ENCODE measurements at places on chromosomes 11 and 22. TPM values are rescaled to one million over a fixed set of nuclear protein-coding genes. Genes with fewer than 3 reads are reported as not detected.
A peak's percentile ranks its signal among the peaks of the same experiment; 100 is the strongest.

Gene NAALAD2
- total RNA-seq: 1.9 TPM

DNA sequence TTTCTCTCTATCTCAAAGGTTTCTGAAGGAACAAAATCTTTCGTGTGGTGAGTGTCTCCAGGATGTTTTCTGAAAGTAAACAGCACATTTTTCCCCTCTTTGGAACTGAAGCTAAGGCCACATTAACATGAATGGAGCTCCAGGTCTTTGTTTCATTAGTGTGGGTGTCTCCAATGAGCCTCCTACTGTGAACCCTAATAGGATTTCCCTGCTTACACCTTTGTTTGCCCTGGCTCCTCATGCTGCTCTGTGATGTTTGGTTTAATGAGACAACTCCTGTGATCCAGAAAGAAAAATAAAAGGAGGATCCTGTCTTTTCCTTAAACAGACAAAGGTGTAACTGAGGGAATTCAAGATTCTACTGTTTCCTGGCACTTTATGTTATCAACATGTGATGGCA lies 76.9 kb upstream of the SLC6A5 start:
- no peak for DNase-seq

DNA sequence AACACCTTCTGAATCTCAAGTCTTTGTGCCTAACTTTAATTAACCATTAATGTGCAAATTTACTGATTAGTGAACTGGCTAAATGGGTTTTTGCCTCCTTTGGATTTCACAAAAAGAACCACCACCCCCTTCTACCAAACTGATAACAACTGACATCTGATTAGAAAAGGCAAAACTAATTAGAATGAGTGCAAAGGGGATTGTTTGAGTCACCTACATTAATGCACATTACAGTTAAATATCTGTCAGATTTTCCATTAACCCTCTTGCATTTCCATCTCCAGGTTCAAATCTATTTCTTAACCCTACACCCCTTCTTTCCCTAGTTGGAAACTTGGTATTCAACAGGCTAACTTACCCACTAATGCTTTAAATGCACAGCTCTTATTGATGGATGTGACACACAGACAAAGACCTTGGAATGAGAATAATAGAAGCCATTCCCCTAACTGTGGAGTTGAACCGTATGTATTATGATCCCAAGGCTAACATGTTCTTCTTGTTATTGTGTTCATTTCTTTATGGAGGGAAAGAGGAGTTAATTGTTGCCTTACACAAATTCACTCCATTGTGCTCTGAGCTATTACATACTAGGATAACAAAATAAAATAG lies 161.5 kb upstream of the MTMR2 start:
- no peak for DNase-seq

DNA sequence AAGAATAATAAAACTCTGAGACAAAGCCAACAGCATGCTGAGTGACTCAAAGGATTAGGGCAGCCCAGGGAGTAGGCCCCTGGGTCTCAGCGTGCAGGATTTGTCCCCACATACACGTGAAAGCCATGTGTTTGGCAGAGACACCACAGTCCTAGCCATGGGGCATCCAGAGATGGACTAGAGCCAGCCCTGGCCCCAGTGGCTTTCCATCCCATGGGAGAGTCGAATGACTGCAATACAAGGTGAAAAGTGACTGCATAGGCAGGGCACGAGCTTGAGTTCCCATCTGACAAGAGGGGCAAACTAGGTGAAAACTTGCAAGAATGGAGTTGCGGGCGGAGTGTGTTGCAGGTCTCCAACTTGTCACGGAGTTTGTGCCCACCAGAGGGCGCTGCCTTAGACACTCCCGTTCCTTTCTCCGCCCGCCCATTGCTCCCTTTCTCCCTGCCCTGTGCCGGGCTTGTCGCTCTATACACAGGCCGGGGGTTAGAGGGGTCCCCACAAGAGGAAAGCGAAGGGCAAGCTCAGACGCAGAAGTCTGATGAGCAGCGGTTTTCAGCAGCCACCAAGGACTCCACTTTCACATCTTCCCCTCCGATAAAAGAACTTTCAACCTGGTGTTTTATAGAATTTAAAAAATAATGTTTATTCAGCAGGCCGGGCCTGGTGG lies 24.2 kb downstream of the TSKU start:
- DNase-seq: peak; percentile 91

GRCh38 chr11:75582895-75583717 lies 21.1 kb downstream of the SERPINH1 start:
- DNase-seq: peak; percentile 80

DNA sequence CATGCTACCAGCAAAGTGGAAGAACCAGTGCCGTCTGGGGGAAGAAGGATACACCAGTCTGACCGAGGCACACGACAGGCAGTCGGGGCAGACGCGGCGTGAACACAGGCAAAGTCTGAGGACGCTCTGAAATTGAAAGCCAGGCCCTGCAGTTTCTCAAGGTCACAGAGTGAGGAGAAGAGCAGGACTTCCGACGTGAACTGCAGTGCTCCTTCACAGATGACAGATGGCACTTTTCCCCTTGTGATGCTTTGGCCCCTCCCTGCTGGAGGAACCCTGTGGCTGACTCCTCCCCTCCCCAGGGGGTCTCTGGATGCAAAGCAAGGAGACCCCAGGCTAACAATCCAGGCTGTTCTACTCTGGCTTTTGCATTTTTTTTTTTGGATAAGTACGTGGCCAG lies 19.6 kb upstream of the JAM3 start:
- DNase-seq: no peak

DNA sequence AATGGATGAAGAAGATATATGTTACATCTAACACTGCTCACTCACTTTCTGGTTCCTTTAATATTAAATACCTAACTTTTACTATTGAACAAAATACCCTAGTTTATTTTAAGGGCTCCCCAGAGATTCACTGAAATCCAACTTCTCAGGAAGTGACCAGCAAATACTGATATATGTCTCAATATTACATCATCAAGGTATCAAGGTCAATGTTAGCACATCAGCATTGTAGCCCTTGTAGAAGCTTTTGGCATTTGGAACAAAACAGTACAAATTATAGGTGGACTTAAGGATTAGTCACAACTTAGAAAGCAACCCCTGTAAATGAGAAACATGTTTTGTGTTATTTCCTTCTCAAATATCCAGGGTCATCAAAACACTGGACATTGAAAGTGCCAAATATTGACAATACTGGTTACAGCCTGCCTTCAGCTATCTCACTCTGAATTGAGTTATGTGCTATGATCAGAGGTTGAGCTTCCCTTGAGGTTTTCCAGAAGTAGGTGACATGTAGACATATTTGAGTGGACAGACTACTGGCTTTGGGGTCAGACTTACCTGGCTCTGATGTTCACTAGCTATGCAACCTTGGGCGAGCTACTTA lies 1.9 kb upstream of the ATL3 start:
- no peak for DNase-seq

GRCh38 chr11:3089236-3090061 lies 32.2 kb upstream of the CARS1 start:
- no peak for DNase-seq

GRCh38 chr11:115521825-115522224 lies 17.6 kb upstream of the CADM1 start:
- no peak for DNase-seq

Gene GTSE1
- total RNA-seq: 21.1 TPM

- no peak for DNase-seq
Measured at GRCh38 chr22:40341604-40342003, 4.7 kb upstream of the ADSL start.

GRCh38 chr11:122747351-122747781 lies 90.9 kb upstream of the CRTAM start:
- DNase-seq: no peak

Gene PKDREJ
- total RNA-seq: not detected

DNA sequence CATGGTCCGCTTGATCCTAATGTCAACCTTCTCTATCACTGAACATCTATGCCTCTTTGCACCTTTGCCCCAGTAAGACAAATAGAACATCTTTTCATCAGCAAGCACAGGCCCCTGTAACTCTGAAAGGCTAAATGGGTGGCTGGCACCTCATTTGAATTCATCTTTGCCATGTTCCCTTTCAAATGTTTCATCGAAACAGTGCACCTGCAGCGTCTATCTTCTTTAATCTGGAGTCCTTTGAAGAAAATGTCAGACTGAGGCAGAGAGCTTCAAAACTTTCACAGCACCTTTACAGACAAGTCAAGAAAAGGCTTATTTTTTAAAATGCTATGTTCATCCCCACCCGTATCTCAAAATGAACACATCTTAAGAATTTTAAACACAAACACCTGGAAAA lies 3.4 kb downstream of the MPPED2 start:
- no peak for DNase-seq

- DNase-seq: no peak
Measured at GRCh38 chr22:23827351-23827995, 11.3 kb downstream of the DERL3 start.

Gene CNTF
- total RNA-seq: 1.8 TPM

Gene ARHGAP8
- 4.6 TPM for total RNA-seq

- DNase-seq: no peak
Measured at GRCh38 chr11:31237819-31238760, 131.4 kb downstream of the DCDC1 start.

DNA sequence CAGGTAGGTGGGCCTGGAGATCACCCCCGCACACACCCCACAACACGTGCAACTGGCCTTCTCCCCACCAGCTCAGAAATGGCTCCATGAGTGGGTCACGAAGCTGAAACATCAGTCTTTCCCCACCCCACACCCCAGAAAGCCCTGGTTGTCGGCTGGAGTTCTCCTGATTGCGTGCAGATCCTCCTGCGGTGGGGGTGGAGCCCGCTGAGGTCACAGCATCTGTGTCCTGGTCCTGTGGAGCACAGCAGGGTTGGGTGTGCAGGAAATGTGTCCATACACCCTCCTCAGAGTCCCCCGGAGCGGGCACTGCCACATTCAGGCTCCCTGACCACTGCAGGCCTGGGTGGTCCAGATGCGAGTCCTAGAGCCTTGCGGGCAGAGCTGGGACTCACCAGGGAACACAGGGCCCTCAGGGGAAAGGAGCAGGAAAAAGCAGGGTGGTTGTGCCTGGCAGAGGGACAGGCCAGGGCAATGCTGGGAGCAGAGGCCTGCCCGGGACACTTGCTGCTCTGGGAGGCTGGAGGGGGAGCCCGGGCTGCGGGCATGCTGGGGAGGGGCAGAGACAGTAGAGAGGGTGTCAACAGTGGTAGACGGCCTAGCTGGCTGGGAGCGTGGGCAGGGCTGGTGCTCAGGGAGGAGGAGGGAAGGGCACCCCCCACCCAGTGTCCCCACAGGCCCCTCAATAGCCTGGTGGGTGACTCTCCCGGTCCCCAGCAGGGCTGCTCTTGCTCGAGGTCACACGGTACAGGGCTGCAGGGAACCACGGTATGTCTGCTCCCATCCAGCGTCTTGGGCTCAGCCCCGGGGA lies 42.4 kb upstream of the PPARA start:
- no peak for DNase-seq

Gene GAL
- 8.3 TPM for total RNA-seq

Gene MOGAT2
- not detected for total RNA-seq

Gene CCDC89
- 1.1 TPM for total RNA-seq

- no peak for DNase-seq
Measured at GRCh38 chr11:65102142-65103095, 6.4 kb downstream of the VPS51 start.

DNA sequence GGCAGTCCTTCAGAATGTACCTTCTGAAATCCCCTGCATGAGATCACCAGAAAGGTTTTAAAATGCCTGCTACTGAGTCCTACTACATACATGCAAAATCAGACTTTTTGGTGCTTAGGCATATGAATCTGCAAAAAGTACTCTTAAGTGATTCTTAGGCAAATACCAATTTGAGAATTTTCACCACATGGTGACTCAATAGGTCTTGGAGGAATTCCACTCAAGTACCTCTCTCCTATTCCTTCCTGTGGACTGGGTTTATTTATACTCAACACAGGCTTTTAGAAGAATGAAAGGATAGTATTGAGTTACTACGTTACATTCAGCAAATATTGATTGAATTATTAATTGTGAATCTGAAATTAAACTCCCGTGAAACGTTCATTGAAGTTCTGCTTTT lies 223.9 kb downstream of the CNTN5 start:
- no peak for DNase-seq

GRCh38 chr11:1300121-1300520 lies 9.3 kb downstream of the TOLLIP start:
- no peak for DNase-seq

Gene SYCE3
- not detected for total RNA-seq

DNA sequence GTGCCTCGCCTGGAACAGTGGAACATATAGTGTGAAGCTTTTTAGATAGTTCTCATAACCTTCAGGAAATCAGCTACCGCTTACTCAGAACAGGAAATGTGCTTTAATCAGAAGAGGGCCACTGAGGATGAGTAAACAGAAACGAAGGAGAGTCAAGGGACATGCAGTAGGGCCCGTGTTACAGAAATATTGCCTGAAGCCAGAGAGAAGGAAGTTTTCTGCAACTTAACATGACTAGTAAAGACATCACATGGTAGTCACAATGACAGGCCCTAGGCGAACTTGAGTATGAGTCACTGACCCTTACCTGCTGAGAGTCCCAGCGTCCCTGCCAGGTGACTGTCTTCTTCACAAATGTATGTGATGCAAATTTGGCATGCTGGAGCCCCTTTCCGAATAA lies 39.4 kb downstream of the CARD18 start:
- no peak for DNase-seq

DNA sequence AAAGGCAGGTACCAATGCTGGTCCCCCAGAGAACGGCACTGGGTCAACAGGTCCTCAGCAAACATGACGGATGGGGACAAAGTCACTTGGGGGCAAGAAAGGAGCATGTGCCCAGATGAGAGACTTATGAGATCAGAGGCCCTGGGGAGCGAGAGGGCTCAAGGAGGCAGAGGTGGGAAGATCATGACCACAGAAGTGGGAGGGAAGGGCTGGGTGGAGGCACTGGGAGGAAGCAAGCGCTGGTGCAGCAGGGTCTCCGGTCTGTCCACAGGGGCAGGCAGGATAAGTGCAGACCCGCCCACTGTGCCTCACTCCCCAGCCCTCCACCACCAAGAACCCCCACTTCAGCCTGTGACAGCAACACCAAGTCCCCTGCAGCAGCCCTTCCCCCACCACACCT lies 10.9 kb downstream of the ELFN2 start:
- DNase-seq: no peak

- no peak for DNase-seq
Measured at GRCh38 chr11:69251639-69252489, 42.1 kb upstream of the MYEOV start.

GRCh38 chr22:41621099-41621910 lies at the start of gene XRCC6:
Gene XRCC6 (plus strand): TSS chr22:41621295. CDS start chr22:41622005, 710 bp downstream.
- DNase-seq: peak; percentile 100

Gene NCAPH2
- total RNA-seq: 85.0 TPM

Gene NLRP6
- not detected for total RNA-seq

Gene TMEM138
- total RNA-seq: 40.2 TPM

DNA sequence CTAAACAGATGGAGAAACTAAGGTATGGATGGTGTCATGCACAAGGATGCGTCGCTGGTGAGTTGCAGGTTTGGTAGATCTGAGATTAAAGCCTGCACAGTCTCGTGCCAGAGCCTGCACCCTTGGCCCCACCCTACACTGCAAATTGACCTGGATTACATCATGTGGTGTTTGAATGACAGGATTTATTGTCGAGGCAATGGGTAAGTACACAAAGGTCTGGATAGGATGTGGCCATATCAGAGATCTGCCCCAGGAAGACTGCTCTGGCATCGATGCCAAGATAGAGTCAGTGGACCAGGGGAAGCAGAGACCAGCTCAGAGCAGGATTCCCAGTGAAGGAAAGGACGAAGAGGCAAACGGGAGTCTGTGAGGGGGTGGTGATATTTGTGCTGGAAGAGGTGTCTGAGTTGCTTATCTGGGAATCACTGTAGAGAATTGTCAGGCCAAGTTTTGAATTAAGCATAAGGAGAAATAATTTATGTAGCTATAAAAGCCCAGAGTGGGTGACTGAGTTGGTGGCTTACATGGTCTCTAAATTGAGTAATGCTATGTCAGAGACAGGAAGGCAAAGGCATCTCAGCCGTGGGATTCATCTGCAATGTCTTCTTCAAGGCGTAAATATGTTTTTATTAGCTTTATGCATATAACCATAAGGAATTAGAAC lies 499.6 kb upstream of the B3GAT1 start:
- DNase-seq: no peak
